ENCODE measurements at places on chromosomes 11 and 22.

- peak; percentile 60 for DNase-seq
Measured at GRCh38 chr11:95924414-95924760, 480 bp upstream of the MTMR2 start.

GRCh38 chr11:87258171-87258833, 220.6 kb downstream of the TMEM135 start:
- no peak for DNase-seq

DNA sequence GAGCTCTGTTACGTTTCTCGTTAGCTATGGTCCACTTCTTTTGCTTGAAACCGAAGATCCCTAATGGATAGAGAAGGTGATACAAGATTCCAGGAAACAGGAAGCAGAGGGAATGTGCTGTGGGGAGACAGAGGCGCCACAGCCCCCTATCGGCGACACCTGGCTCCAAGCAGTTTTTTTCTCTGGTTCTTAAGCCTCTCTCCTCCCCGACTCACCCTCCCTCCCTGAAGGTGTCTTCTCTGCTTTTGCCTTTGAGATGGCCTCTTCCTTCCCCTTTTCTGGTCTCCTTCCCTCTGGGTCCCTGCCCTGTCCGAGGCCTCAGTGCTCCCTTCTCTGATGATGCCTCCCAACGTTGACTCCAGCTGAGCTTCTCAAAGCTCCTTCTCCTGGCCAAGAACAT, 14.2 kb upstream of the APOBEC3A start:
- DNase-seq, result peak; percentile 23

DNA sequence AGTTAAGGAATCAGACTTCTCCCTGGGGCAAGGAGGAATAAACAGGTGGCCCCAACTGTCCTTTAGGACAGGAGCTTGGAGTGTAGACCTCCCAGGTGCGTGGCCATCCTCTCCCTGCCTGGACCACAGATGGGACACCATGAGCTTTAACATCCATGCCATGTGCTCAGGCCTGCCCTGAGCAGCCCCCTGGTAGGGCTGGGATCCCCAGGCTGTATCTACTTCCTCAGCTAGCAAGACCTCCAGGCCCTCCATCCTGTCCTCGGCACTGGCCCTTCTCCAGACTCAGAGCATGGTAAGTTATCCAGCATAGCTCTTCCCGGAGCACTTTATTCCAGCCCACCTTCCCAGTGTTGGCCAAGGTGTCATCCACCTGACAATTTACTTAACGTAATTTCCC, 5.7 kb downstream of the CD6 start:
- DNase-seq, result no peak

GRCh38 chr11:16095756-16096155, 260.6 kb downstream of the SOX6 start:
- no peak for DNase-seq

DNA sequence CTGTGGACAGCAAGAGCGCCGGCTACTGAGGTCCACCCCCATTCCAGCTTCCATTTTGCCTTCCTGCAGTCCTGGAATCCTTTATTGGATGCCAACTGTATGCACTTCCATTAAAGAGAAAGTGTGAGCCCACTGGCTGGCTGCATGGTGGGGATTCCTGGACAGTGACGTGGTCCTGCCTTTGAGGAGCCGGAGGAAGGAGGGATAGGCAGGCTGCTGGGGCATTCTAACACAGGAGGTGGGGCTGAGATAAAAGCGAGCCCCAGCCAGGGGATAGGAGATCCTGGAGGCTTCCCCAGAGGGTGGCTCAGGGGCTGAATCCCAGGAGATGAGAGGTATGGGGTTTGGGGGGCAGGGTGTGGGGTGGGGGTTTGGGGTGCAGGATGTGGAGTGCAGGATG, 984.7 kb downstream of the BRD1 start:
- no peak for DNase-seq

- DNase-seq, result no peak
Measured at GRCh38 chr11:121412711-121413415, 39.3 kb upstream of the SORL1 start.

- DNase-seq, result no peak
Measured at GRCh38 chr11:114193730-114194679, 102.2 kb upstream of the NNMT start.

- no peak for DNase-seq
Measured at GRCh38 chr22:44427611-44428470, 70.2 kb downstream of the RTL6 start.

- no peak for DNase-seq
Measured at GRCh38 chr11:9973921-9974320, 310.0 kb downstream of the SWAP70 start.

DNA sequence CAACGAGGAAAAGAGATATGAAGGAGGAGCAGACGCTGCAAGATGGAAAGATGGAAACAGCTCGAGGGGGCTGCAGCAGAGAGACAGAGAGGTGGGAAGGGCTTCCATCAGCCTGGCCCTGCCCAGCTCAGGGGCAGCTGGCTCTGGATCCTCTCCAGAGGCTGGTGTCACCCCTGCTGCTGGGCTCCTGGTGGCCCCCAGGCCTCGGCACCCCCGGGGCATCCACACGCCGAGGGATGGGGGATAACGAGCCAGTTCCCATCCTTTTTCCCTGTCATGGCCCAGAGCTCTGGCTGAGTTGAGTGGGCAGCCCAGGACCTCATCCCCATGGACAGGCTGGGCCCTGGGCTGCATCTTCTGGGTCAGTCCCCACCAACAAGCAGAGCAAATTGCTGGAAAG, 102.3 kb downstream of the ST3GAL4 start:
- no peak for DNase-seq

- peak; percentile 63 for DNase-seq
Measured at GRCh38 chr11:113504586-113504985, 29.4 kb upstream of the DRD2 start.

- no peak for DNase-seq
Measured at GRCh38 chr22:37220543-37220981, 8.3 kb upstream of the SSTR3 start.

- DNase-seq, result no peak
Measured at GRCh38 chr11:71458146-71459070, 5.4 kb downstream of the NADSYN1 start.

- DNase-seq, result no peak
Measured at GRCh38 chr22:26259510-26259909, 90.2 kb downstream of the SEZ6L start.

Data from pons (tissue), 1 donor.